ENCODE measurements at places on chromosomes 11 and 22.

- DNase-seq = no peak
Measured at GRCh38 chr11:119619665-119620064, 109.3 kb downstream of the NECTIN1 start.

GRCh38 chr11:15968461-15969130 lies 387.8 kb downstream of the SOX6 start:
- no peak for DNase-seq

DNA sequence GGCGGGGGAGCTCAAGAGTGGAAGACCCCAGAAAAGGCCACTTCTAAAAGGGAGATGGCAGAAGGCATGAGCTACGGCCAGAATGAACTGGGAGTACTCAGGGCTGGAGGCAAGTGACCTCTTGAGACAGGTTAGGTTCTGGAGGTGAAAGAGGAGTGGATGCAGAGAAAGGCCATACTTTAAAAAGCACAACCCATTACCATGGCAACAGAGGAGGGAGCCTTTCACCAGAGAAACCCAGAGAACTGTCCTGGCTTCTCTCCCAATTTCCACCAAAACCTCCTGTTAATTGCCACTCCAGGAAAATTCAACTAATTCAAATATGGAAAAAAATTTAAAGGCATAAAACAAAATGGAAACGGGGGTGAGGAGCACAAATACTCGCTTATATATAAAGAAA lies 15.8 kb downstream of the A4GALT start:
- DNase-seq = no peak

GRCh38 chr22:35894464-35894878 lies 134.2 kb downstream of the RBFOX2 start:
- no peak for DNase-seq
